ENCODE measurements at places on chromosomes 3 and 15. TPM values are rescaled to one million over a fixed set of nuclear protein-coding genes. Genes with fewer than 3 reads are reported as not detected.

DNA sequence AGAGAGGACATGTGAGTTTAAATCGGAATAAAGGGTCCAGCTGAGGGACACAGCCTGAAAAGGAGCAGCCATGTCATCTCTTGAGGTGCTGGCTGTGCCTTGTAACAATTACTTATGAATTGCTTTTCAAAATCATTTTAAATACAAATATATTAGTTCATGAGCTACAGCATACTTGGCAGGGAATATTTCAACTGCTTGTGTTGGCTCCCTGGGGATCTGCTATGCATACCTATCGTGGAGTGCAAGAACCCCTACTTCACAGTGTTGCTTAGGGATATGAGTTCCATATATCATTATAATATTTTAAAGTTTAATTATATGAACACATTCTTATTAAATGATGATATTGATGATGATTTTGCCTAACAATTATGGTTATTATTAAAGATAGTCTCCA is 19.1 kb upstream of the P2RY14 start:
- no peak for DNase-seq

- no peak for DNase-seq
These were observed 41.3 kb upstream of the TCAIM start for GRCh38 chr3:44297255-44297654.

GRCh38 chr3:69494185-69494584 is 108.3 kb upstream of the FRMD4B start:
- no peak for DNase-seq

- no peak for DNase-seq
These were observed 80.4 kb downstream of the IGF1R start for GRCh38 chr15:98728811-98729160.

CMC1 gene
- total RNA-seq, result 21.4 TPM

VIPR1 gene
- total RNA-seq, result 1.4 TPM

LRRC49 gene
- 62.4 TPM for total RNA-seq

GOLGA8F gene
- not detected for total RNA-seq

COL6A5 gene
- total RNA-seq, result not detected

Data from neural progenitor cell (in vitro differentiated cells).